Erythroblast (primary cell): ENCODE measurements at places on chromosomes 6 and 20.

DNA sequence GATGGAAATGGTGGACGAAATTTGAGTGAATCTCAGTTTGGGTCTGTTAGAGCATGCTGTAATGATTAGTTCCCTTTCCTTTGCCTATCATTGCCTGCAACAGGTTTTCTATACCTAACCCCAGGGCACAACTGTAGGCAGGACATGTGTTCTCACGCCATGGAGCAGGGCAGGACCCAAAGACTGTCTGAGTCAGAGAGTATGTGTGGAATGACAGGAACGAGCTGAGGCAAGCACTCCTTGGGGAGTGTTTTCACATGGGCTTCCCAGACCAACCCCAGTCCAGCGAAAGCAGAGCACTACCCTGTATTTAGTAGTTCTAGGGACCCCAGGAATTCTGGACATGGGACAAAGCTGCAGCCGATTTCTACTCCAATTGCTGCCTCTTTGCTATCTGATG, 234.2 kb downstream of the HACE1 start:
- DNase-seq = no peak

DNA sequence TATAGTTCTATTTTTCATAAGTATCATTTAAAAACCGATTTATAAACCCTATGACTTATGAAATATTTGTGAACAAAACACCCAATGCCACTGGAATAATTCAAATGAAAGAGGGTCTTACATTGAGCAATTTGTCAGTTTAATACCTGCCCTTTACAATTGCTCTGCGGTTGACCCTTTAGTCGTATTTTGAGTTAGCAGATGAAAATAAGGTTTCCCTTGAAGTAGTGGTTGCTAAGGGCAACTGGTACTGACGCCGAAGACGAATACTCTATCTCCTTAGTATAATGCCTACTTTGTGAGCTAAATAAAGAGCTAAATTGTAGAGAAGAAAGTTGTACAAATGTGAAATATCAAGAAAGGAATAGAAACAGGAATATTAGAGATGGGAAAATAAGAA, 69.4 kb downstream of the KCNQ5 start:
- no peak for DNase-seq

DNA sequence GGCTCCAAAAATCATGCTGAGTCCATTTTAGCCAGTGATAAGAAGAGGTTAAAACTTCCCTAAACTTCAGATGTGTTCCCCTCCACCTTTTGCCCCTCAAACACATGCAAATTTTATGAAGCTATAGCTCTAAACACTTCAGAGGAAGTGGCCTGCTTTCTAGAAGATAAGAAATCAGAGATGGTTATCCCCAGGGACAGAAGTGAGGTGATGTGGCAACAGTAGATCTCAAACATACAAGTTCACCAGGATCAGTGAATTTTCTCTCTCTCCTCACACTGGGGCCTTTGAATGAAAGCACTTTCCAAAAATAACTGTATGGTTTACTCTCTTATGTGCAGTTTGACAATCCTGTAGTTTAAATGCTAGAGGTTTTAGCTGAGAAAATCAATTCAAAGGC, 332.0 kb downstream of the BTBD9 start:
- no peak for DNase-seq

DNA sequence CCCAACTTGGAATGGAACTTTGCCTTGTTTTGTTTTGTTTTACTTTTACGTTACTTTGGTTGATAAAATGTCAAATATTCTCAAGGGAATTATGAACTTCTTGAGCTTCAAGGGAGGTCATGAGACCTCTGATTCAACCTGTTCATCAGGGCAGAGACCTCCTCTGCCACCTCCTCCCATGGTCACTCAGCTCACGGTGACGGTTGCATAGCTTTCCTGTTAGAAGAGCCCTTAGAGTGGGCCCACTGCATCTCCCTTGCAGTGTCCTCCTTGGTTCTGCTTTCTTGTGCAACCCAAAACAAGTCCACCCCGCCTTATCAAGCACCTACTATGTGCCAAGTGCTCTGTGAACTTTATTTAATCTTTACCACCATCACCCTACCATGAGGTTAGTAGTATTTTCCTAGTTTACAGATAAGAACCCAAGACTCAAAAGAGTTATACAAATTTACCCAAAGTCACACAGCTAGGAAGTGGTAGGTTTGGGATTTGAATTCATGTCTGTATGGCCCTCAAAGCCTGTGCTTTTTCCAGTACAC, 15.5 kb downstream of the TM9SF4 start:
- no peak for DNase-seq

DNA sequence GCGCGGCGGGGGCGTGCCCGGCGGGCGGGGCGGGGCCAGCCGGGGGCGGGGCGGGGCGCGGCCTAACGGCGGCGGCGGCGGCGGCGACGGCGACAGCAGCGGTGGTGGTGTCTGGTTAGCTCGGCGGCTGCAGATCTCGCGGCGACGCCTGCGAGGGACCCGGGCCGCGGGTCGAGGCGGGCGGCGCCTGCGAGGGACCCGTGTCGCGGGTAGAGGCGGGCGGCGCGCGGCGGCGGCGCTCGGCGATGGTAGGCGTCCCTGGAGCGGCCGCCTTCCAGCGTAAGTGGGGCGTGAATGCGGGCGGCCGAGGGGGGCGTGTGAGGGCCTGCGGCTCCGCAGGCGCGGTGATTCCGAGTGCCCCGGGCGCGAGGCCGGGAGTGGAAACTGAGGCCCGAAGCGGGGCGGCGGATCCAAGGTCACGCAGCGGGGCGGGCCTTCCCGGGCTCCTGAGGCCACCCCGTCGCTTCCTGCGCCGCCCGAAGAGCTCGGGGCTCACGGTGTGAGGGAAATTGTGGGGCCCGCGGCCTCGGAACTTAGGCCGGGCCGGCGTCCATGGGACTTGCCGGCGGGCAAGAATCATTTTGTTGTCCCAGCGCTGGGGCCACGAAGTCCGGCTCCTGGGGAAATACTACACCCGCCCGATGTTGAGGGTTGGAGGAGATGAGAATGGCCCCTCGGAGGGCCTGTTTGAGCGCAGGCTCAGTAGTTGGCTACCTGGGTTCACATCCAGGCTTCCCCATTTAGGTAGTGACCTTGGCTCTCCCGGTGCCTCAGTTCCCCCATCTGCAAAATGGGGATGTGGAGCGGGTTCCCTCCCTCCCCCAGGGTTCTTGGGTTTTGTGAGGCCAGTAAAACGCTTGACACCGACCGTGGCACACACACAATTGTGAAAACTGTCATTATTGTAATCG, at the start of gene CBFA2T2:
Gene CBFA2T2, plus strand, starts transcription at position 74 of the 911 bp plus-strand sequence. Its CDS starts 172 bp downstream, at position 246.
- no peak for DNase-seq

DNA sequence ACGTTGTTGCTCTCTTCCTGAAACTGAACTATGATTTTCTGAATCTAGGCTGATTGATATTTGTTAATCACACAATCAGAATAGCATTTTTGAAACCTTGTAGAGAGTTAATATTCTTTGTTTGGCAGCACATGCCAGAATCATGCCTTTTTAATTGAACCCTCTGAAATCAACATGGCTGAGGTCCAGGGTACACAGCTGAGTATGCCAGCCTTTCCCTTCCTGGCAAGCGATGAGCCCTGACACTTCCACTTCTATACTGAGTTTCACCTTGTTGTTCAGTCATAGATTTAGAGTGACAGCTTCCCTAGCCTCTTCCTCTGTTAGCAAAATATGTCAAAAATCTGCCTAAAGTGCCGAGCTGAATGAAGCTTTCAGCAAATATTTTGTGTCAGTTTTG, 6.8 kb downstream of the HDDC2 start:
- DNase-seq = no peak

DNA sequence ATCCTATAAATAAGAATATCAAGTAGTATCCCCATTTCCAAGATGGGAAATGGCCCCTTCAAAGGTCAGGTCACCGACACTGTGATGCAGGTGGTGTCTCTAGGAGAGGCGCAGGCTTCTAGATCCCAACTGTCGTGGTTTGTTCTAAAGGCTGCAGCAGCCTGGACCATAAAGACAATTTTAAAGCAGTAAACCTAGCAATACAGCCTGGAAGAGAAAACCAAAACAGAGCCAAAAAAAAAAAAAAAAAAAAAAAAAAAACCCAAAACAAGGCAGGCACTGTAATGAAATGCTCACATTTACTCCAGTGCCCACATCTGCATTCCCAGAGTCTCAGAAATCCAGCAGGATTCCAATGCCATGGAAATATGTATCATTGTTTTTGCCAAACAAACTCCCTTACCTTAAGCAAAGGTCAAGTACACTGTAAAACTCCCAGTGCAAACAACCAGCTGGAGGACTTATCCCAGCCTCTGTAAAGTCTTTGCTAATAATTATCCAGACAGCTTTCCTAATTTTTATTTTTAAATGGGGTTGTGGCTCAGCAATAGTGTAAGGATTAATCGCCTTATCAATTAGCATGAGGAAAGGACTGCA, 98.2 kb downstream of the PSMG4 start:
- DNase-seq = no peak

DNA sequence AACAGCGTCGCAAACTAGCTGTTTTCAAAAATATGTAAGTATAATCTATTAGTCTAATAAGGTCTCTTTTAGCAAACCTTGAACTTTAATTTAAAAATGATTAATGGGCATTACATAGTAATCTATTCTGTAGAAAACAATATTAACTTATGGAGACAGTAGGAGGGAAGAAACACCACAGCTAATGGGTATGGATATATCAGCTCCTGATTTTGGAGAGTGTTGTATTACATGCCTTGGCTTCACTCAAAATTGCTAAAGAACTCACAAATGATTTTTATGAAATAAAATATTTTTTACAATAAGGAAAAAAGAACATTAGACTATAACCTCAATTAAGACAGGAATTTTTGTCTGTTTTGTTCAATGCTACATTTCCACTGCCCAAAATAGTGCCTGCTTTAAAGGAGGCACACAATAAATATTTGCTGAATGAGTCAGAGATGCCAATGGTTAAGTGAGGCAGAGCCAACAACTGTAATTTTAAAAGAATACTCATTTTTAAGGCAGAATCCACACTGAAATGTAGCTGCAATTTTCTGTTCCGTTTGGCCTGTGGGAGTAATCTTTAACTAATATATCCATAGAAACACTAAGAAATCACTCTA, 15.7 kb downstream of the ATG5 start:
- no peak for DNase-seq

DNA sequence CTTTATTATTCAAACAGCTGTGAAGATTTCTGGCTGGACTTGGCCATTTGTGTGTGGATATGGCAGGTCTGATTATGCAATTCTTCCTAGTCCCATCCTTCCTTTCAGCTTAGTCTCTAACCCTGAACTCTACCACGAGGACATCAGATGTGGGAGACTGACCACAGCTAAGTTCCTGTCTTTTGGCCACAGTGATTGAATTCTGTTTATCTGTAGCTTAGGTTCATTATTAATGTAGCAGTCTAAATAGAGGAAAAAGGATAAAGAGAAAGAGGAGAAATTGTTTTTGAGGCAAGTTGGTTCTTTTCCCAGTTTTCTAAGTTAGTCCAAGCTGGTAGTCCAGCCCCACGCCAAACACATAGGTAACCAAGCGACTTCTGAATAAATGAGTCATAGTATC, 598.9 kb downstream of the RFPL4B start:
- no peak for DNase-seq

GRCh38 chr20:53291548-53291947, 302.1 kb downstream of the ZNF217 start:
- DNase-seq = peak; percentile 26

GRCh38 chr20:19609642-19610223, 148.3 kb upstream of the RIN2 start:
- no peak for DNase-seq

DNA sequence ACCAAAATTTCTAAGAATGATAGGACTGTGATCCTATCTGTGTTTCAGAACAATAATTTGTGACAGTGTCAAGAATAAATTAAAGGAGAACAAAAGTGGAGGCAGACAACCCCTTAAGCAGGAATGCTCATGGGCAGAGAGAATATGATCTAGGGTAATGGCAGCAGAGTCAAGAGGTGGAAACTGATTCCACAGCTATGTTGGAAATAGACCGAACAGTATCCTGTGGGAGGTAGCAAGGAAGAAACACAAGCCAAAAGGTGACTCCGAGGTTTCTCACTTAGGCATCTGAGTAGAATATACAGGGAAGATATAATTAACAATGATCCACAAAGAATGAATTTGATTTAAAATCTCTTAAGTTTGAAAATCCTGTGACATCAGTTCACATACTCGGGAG, 100.5 kb downstream of the NRSN1 start:
- no peak for DNase-seq

DNA sequence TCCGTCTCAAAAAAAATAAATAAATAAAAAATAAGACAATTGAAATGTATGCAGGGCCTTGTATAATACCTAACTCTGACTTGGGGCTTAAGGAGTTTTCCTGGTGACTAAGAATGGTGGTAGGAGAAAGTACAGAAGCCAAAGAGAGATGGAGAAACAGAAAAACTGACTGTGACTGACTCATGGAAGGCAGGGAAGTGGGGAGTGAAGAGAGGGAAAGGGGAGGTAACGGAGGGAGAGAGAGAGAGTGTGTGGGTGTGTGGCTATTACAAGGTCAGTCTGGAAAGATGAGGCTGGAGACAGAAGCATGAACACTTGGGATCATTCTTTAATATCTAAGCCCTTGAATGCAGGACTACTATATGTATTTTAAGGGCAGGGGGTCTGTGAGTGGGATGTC, 38.5 kb downstream of the SNRNP48 start:
- DNase-seq = no peak

- DNase-seq = peak; percentile 8
Observed at GRCh38 chr20:17648791-17649730, 33.0 kb downstream of the RRBP1 start.

DNA sequence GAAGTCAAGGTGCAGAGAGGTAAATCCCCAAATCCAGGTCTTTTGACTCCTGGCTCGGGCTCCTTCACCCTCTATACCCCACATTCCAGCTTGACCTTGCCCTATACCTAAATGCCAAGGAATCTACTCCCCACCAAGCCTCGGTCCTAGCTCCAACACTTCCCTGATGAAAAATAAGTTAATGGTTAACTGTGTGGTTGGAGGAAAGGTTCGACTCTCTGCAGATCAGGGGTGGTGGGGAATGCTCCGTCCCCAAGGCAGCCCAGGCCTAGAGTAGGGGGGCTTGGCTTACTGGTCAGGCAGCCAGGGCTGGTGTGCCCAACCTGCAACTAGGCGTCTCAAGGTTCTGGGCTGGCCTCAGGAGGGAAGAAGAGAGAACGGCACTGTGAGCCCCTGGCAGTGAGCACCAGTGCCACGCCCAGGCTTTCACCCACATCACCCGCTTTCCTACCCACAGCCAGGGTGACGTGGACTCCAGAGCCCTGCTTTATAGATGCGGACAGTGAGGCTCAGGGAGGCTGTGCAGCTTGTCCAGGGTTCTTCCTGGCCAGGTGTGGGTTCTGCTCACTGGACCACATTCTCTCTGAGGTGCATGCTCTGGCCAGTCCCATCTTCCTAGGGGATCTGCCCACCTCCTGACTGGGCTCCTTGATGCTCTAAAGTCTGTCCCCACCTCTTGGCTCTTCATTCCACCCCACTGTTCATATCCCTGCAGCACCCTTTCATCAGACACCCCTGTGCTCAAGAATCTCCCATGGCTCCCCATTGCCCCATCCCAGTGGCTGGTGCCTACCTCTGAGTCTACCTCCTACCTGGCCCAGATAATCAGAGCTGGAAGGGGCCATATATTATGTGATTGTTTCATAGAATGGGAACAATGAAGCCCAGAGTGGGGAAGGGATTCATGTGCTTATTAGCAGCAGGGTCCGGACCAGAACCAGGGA, 8.2 kb downstream of the SPDEF start:
- DNase-seq = no peak

- no peak for DNase-seq
Observed at GRCh38 chr6:4943716-4944115, 60.1 kb downstream of the RPP40 start.

- no peak for DNase-seq
Observed at GRCh38 chr6:51805517-51805916, 281.9 kb downstream of the PKHD1 start.

- DNase-seq = no peak
Observed at GRCh38 chr6:11685481-11686093, 93.0 kb downstream of the ADTRP start.
